Effector memory CD4-positive, alpha-beta T cell (primary cell): ENCODE measurements at places on chromosomes 12 and 14.

DNA sequence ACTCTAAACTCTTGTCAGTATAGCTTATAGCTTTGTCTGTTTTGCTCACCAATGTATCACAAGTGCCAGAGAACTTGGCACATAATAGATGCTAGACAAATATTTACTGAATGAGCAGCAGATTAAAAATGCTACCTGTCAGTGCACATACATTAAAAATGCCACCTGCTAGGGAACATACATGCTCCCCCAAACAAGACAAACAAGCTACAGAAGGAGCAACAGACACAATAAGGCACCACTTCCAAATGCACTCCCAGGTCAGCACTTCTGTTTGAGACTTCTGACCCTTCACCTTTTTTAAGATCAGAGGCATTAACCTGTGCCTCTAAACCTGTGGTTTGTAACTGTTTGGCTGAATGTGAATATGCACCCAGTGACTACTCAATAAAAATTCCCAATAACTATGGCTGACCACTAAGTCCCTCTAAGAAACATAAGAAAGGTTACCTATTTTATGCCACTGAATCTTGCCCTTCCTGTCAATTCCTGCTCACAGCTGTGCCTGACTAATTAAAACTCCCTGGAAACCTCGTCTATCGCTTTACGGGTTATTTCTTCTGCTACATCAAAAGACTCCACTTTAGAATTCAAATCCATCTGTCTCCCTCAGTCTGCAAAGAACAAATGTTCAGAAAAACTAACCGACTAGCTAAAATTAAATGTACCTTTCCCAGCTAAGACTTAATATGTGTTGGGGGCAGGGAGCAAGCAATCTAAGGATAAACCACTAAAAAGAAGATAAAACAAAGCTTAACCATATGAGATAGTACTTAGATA is 41.0 kb downstream of the HECTD4 start:
- DNase-seq = no peak

DNA sequence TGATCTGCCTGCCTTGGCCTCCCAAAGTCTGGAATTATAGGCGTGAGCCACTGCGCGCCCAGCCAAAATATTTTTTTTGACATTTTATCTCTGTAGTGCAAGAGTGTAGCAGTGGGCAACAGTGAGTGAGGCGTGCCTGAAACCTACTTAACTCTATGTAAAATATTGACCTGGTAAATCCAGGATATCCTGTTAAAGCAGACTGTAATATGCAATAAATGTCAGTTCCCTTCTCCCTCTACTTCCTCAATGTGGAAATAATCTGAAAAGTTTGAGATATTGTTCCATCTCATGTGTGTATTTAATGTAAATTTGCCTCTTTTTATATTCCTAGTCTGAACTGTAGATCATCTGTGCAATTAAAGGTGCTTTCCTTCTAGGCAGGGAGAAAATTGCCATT is 9.5 kb upstream of the CDK17 start:
- no peak for DNase-seq

- DNase-seq = no peak
Observed at GRCh38 chr12:10182354-10183049, 3.7 kb downstream of the TMEM52B start.

- DNase-seq = no peak
Observed at GRCh38 chr14:76346391-76347160, 29.4 kb upstream of the ESRRB start.

GRCh38 chr14:104735830-104736642 is 12.0 kb downstream of the ADSS1 start:
- DNase-seq = no peak

- DNase-seq = no peak
Observed at GRCh38 chr14:68271913-68272391, 452.4 kb downstream of the RAD51B start.

GRCh38 chr14:99699085-99699760 is 15.1 kb downstream of the CYP46A1 start:
- no peak for DNase-seq

DNA sequence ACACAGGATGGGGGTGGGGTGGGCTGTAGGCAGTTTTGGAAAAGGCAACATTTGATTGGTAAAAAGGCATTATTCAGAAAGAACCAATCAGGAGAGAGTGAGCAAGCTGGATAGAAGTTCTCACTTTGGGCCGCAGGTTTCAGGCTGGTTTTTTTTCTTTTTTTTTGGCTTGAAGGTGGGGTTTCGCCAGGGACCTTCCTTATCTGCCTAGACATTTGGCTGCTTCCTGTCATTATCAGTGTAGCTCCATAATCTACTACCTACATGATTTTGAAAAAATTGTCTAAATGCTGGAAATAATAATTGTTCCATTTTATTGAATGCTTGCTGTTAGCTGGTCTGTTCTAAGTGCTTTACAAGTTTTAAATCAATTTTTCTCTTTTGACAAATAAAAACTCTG is 649.0 kb downstream of the TMTC2 start:
- no peak for DNase-seq

DNA sequence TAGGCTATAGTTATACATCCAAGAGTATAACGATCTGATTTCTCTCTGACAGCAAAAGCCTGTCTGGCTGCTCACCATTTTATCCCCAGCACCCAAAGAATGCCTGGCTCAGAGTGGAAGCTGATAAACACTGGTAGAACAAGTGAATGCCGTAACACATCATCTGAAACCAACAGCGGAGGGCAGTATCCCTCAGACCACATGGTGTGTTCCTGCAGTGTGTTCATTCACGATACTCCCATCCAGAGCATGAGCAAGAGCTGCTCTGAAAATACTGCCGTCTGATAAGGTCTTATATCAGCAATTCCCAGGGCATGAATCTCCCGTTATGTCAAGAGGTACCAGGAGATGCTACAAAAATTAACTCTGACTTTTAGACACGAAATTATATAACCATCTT is 95.9 kb downstream of the TTC7B start:
- DNase-seq = no peak

DNA sequence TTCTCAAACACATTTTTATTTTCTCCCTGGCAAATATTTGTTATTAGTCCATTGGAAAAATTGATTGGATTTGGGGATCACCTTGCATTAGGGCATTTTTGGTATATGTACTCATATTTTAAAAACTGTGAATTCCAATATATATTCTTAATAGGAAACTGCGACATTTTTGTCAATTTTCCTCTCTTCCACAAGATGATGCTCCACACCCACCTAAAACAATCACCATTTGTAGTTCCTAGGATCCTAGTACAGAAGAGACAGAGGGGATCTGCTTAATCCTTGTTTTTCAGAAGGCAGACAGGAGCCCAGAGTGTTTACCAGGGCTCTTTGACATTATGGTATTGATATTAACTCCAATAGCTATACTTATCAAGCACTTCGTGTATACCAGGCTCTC is 22.8 kb upstream of the OASL start:
- DNase-seq = no peak

GRCh38 chr14:49641697-49642129 is 6.7 kb upstream of the DNAAF2 start:
- no peak for DNase-seq

DNA sequence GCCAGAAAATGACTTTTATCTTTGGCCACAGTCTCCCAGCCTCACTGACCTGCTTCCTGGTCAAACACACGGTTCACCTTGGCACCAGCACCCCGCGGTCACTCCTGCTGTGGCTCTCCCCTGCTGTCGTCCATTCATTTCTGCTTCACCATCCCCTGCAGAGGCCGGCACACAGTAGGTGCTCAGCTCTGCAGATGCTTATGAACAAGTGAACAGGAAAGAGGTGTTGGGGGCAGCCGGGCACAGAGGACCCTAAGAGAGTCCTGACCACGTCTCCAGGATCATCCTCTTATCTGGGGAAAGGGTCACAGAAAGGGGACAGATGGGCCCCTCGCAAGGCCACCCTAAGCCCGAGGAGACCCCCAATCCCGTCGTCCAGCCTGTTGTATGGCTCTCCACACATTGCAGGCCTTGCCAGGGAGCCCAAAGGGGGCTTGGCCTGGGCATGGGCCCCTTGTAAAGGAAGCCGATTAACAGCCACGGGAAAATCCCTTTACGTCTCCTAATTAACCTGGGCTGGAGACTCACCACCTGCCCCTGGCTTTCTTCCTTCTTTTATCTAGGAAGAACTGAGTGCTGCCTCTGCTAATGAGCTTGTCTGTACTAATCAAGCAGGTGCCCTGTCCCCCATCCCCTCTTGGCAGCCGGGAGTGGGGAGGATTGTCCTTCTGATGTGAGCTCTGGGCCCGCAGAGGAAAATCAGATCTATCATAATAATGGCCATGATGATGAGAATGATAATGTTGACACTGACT is 119.2 kb downstream of the AACS start:
- no peak for DNase-seq

DNA sequence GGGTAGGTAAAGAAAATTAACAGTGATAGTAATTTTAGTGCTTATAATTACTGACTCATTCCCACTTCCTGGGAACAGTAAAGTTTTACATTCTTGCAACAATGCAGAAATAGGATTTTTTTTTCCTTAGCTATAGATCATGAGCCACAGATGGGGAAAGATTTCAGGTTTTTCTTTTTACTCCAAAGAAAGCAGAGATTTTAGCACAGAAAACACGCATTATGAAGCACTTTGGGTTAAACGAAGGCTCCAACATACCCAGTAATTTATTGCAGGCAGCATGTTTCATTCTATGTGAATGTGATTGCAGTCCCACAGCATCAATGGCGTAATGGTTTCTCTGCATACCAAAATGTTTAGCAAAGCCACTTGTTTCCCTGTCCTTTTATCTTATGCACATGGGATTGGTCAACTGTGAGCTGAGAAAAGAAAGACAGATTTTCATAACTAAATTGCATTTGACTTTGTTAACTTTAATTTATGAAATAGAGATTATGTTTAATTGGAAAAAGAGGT is 124.6 kb upstream of the E2F7 start:
- no peak for DNase-seq

DNA sequence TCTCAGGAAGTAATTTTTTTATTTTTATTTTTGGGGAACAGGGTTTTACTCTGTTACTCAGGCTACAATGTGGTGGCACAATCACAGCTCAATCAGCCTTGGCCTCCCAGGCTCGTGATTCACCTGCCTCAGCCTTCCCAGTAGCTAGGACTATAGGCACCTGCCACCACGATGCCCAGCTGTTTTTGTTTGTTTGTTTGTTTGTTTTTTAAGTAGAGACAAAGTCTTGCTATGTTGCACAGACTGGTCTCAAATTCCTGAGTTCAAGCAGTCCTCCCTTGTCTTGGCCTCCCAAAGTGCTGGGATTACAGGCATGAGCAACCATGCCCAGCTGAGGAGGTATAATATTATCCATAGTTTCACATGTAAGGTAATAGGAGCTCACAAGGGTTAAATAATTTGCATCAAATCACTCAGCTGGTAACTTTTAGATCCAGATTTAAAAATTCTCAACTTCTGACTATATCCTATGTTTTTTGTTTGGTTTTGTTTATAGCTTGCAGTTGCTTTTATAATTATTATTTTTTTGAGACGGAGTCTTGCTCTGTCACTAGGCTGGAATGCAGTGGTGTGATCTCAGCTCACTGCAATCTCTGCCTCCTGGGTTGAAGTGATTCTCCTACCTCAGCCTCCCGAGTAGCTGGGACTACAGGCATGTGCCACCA is 629.3 kb downstream of the DIO2 start:
- DNase-seq = no peak

GRCh38 chr14:78508023-78508422 is 337.9 kb downstream of the NRXN3 start:
- no peak for DNase-seq
